ENCODE measurements at places on chromosomes 5 and 9.

- no peak for DNase-seq
Observed at GRCh38 chr9:107592424-107592823, 102.9 kb upstream of the KLF4 start.

DNA sequence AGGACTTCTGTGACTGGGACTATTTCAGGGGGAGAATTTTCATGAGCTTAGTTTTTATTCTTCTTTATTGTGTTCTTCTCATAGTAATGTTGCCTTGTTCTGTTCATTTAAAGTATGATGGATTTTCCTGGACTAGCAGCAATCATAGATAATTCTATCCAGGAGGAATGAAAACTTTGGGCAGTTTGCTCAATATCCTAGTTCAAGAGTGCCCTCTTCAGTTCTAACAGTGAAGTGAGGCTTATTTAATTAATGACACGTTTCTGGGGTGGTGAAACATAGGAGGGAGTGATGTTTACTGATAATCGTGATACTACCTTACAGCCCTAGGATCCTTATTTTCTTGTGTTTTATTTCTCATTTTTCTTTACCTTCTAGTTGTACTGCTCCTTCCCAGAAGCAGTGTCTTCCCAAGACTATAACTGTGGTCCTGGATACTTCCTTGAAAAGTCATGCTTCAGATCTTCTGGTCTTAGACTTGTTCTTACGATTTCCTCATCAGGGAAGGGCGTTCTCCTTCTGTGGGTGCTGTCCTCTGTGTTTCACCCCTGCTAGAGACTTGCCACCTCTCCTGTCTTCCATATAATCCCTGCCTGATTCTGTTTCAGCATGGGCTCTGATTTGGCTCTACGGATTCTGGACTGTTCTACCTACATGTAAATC, 57.4 kb downstream of the CFAP95 start:
- DNase-seq: peak; percentile 67

GRCh38 chr5:85484982-85485574, 1100.4 kb upstream of the EDIL3 start:
- no peak for DNase-seq

GRCh38 chr5:97629276-97629675, 446.2 kb upstream of the RIOK2 start:
- no peak for DNase-seq

- DNase-seq: no peak
Observed at GRCh38 chr9:77472646-77473045, 175.5 kb downstream of the GNA14 start.

DNA sequence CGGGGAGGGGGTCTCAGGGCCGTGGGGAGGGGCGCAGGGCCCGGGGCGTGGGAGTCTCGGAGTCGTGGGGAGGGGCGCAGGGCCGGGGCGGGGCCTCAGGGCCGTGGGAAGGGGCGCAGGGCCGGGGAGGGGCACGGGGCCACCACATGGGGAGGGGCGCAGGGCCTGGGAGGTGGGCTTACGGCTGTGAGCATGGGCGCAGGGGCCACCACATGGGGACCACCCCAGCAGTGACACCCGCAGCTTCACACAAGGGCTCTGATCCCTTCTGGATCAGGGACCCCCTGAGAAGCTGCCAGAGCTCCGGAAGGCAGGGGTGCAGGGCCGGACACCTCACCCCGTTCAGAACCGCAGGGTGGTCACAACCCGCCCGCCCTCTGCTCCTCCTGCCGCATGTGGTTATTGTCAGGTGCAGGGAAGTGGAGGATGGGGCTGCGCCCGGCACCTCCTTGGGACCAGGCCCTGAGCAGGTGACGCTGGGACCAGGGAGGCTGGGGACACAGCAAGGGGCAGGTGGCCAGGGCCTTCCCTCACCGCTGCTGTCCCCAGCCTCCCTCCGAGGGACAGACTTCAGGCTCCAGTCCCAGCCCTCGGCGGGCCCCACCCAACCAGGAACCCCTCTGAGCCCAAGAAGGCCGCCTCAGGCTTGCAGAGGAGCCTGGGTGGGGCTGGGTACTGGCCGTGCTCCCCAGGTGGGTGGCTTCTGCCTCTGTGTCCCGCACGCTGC, 53.7 kb downstream of the EXD3 start:
- no peak for DNase-seq

DNA sequence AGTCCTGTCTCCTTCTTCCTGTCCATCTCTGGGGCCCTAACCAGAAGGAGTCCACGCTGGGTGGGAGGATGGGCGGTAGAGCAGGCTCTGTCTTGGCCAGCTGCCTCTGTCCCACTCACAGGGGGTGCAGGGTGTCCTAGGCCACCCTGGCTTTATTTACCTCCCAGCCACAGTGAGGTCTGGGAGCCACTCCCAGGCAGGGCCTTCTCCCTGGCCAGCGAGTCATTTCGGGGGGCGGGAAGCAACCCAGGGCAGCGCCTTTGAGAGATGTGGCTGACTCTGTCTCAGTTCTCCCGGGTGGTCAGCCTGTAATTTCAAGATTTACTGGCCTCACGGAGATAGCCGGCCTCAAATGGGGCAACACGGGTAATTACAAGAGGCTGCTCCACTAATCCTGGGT, 67.4 kb upstream of the PTCH1 start:
- DNase-seq: no peak

GRCh38 chr5:75243100-75243499, 6.4 kb upstream of the ANKRD31 start:
- no peak for DNase-seq

GRCh38 chr5:74028406-74028805, 402.4 kb downstream of the ARHGEF28 start:
- no peak for DNase-seq
